Stimulated activated CD8-positive, alpha-beta memory T cell treated with anti-CD3 and anti-CD28 coated beads, Interleukin-15, amount 100 ng/mL, for 4 hours (primary cell): ENCODE measurements at places on chromosomes 7 and 10.

DNA sequence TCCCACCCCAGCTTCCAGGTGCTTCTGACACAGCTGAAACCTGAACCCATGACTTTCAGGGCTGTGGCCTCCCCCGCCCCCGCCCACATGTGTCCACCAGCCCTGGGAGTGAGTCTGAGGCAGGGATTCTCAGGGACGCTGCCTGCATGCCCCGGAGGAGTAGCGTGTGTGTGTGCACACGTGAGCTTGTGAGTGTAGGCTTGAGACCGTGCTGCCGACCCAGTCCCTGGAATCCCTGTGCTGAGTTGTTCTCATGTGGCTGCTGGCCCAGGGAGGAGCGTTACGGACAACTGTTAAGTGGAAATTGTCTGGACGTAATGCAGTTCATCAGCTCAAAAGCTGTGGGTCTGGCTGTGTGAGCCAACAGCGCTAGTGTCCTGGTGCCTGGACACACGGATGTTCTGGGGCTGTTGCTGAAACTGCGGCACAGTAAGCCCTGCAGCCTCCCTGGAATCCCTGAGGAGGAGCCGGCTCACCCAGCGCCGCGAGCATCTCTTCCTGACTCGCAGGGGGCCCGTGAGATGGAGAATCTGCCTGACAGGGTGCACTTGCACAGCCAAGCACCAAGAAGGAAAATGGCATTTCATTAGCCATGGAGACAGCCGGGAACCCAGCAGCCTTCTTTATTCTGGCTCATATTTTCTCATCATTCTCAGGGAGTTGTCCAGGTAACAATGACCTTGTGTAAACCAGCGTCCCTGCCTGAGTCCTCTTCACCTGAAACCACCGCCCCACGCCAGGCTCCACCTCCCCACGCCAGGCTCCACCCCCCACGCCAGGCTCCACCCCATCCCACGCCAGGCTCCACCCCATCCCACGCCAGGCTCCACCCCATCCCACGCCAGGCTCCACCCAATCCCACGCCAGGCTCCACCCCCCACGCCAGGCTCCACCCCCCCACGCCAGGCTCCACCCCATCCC lies 603.9 kb downstream of the PTPRN2 start:
- DNase-seq = no peak

GRCh38 chr10:117519286-117519685 lies 23.3 kb upstream of the EMX2 start:
- DNase-seq = no peak

GRCh38 chr10:108204528-108205305 lies 1040.2 kb upstream of the SORCS1 start:
- no peak for DNase-seq

DNA sequence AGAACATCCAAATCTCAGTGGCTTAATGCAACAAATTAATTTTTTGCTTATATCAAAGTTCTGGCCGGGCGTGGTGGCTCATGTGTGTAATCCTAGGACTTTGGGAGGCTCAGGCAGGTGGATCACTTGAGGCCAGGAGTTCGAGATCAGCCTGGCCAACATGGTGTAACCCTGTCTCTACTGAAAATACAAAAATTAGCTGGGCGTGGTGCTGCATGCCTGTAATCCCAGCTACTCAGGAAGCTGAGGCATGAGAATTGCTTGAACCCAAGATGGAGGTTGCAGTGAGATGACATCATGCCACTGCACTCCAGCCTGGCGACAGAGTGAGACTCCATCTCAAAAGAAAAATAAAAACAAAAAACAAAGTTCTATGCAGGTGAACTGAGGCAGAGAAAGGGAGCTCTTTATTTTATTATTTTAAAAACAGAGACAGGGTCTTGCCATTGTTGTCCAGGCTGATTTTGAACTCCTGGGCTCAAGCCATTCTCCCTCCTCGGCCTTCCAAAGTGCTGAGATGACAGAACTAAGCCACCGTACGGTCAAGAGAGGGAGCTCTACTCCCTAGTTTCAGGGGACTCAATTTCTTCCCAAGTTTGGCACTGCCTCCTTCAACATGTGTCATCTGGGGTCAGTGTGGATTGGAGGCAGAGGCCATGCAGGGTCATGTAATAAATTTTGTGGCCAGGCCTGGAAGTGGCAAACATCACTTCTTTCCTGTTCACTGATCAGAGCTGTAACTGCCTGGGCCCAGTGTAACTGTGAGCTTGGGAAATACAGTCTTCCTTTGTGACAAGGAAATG lies 2.4 kb downstream of the ADCK2 start:
- no peak for DNase-seq

- DNase-seq = no peak
These were observed 157.3 kb upstream of the ADCY1 start for GRCh38 chr7:45416846-45417245.

DNA sequence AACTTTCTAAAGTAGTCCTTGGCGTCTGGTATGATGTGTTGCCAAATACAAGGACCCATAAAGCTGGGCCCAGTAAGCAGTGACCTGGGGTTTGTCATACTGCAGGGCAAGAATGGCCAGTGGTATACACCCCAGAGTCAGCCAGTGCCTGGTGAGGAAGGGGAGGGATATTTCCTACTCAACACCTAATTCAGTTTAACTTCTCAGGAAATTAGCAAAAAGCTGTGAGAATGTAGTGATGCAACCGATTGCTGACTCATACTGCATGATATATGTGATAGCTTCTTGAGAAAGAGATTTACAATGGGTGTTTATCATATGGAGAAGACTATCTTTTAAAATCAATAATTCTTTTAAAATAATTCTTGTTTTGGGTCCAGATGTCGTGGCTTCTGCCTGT lies 889.3 kb upstream of the CELF2 start:
- DNase-seq = no peak

- no peak for DNase-seq
These were observed 35.5 kb downstream of the ARL4A start for GRCh38 chr7:12722636-12723605.

- no peak for DNase-seq
These were observed 176.2 kb downstream of the PRKAG2 start for GRCh38 chr7:151700586-151701165.

DNA sequence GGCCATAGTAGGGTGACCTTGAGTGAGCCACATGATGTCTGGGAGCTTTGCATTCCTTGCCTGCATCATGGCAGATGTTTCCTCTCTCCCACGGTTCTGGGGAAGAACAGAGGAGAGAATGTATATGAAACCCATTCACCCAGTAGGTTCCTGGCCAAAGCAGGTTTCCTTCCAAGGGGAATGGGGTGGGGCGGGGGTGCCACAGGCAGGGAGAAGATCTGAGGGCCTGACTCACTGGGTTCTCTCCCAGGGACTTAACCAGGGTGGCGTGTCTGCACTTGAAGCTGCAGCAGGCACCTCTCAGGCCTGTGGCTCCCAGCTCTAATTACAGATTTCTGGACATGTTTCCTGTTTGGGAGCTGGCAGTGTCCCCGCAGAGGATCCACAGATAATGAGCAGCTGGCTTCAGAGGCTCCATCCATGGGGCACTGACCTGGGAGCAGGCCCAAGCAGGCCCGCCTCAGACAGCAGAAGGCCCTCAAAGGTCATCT lies 50.2 kb upstream of the ZMIZ1 start:
- no peak for DNase-seq

DNA sequence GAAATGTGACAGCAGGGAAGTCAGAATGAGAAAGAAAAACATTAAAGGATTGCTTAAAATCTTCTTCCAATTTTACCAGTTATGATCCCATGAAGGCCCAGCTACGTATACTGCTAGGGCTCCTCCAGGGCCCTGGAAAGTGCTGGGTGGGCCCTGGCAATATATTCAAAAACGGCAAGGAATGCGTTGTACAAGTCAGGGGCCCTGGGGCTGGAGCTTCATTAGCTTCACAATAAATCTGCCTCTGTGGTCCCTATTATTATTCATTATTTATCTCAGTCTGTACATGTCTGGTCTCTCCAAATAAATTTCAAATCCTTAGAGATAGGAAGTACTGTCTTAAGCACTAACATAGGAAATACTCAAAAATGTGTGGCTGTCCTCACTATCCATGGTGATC lies 7.6 kb downstream of the JAZF1 start:
- DNase-seq = no peak

DNA sequence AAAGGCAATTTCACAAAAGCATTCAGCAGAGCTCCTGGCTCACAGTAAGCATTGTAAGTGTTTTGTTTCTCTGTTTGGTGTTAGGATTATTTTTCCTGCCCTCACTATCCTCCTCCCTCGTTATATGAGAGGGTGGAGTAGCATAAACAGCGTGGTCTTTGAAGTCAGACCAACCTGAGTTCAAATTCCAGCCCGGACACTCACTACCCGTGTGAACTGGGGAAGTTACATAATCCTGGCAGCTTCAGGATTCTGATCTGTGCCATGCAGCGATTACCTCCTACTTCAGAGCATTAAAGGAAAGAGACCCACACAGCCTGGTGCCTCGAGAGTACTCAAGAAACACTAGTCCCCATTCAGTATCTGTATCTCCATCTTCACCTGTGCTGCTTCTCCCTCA lies 386.5 kb downstream of the INHBA start:
- DNase-seq = no peak

DNA sequence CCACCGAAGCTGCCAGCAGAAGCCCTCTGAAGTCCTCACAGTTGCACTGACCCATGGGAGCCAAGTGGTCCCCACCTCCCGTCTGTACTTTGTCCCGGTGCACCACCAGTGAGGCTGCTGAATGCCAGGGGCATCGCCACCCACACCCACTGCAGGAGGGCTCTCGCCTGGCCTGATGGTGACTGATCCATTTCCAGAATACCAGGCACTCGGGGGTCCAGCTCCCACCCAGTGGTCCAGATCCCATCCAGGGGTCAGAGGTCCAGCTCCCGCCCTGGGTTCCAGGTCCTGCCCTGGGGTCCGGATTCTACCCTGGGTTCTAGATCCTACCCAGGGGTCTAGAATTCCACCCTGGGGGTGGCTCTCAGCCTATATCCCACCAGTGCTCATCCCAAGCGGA lies 9.1 kb upstream of the JAKMIP3 start:
- DNase-seq = no peak

DNA sequence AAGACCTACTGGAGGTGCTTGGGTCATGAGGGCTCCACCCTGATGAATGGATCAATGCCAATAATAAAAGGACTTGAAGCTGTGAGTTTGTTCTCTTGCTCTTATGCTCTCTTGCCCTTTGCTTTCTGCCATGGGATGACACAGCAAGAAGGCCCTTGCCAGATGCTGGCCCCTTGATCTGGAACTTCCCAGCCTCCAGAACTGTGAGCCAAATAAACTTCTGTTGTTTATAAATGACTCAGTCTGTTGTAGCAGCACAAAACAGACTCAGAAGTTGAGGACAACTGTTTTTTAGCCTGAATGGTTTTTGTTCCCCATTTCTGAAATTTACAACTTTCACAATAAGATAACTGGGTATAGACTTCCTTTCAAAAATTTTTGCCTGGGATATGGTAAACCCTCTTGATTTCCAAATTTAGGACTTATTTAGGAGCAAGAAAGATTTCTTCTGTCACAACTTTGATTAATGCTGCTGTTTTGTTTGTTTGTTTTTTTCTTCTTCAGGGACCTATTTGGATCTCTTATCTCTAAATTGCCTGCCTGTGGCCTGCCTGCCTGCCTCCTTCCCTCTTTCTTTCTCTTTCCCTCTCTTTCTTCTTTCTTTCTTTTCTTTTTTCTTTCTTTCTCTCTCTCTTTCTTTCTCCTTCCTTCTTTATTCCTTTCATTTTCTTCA lies 12.1 kb downstream of the ENTPD1 start:
- DNase-seq = no peak

GRCh38 chr7:106982415-106982814 lies 62.1 kb upstream of the PRKAR2B start:
- no peak for DNase-seq

GRCh38 chr7:27689591-27690164 lies 27.0 kb upstream of the HIBADH start:
- no peak for DNase-seq

DNA sequence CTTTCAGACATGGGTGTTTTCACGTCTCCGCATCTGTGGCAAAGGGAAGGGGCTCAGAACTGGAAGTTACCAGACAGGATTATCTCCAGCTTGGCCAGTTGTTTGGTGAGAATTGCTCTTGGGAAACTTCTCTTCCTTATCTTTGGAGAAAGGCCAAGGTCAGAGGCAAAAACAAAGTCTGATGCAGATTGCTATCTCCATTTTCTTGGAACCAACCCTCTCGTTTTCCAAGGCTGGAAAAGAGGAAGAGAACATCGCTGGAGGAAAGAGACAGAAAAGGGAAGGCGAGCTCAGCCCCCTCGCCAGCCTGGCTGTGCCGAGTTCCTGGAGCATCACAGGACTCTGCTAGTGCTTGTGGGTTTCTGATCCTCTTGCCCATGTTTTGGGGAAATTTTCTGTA lies 396.8 kb upstream of the SHH start:
- no peak for DNase-seq
